Kasumi-1 (cell line): ENCODE measurements at places on chromosomes 4 and X.

GRCh38 chr4:154024097-154024694 lies 235.3 kb upstream of the SFRP2 start:
- peak; percentile 33 for DNase-seq

DNA sequence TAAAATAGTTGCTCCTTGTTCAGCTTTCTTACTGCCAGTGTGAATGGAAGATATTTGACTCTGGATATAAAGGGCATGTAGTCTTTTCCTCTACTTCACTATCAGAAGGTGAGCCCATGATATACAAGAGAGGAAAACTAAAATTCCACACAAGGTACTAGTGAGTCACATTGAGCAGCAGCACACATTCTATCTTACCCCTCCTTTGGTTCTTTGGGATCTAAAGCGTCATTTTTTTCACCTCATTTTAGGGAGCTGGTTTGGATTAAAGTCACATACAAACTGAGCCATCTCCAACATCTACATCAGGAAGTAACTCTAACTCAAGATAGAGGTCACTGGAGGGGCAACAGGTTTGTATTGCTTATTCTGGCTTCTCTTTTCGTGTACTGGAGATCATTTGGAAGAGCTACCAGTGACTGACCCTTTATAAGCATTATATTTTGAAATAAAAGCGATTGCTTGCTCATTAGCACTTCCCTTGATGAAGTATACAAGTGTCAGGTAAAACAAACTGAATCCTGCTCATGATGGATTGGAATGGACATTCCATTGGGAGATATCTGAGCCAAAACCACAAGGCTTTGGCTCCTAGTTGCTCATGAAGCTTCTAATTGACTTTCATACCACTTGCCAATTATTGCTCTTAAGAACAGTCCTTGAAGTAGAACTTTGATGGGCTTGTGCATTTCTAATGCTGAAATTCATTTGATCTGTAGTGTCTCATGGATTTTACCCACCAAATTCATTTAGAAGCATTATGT lies 124.1 kb downstream of the SPCS3 start:
- DNase-seq: no peak

DNA sequence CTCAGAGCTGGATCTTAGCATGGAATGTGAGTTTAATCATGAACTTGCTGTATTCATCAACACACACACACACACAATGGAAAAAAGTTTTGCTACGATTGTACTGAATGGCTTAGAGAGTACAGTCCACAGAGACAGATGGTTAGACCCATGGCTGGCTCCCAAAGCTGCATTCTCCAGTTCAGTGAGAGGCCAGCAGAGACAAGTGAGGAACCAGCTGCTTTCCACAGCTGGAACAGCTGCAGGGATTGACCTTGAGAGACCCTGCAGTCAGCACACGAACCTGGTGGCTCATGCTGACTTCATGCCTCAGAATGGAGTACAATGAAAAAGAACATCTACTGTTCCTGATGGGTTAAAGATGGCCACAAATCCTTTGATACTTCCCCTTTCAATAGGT lies 94.5 kb downstream of the DHX15 start:
- no peak for DNase-seq

DNA sequence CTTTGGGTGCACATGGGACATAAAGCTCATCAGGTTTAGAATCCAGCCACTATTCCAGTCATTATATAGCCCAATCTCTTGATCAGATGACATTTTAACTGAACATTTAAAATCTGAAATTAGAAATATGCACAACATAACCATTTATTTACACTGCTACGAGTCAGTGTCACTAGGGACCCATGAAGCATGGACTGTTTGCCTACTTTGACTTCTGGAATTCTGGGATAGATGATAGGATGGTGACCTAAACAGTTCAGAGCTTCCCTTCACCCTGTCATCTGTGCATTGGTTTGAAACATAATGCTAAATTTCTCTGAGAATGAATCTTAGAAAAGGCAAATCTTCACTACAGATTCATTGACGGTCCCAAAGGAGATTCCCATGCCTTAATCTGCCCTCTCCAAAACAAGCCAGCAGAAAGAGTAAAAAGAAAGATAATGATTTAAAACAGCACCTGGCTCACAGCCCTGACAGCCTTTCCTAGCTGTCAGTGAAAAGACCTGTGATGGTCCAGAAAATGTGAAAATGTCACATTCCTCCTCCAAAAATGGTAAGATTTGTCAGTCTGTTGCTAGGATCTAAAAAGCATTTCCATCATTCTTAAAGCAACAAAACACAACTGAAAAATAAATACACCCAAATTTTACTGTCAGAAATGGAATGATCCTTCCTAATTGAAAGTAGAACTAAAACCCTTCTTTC lies 18.9 kb upstream of the HERC3 start:
- DNase-seq: no peak

- no peak for DNase-seq
Measured at GRCh38 chr4:138236037-138236436, 6.1 kb downstream of the SLC7A11 start.

GRCh38 chr4:42768125-42768748 lies 111.3 kb upstream of the ATP8A1 start:
- DNase-seq: no peak

- no peak for DNase-seq
Measured at GRCh38 chrX:15507005-15507404, 6.4 kb downstream of the BMX start.

DNA sequence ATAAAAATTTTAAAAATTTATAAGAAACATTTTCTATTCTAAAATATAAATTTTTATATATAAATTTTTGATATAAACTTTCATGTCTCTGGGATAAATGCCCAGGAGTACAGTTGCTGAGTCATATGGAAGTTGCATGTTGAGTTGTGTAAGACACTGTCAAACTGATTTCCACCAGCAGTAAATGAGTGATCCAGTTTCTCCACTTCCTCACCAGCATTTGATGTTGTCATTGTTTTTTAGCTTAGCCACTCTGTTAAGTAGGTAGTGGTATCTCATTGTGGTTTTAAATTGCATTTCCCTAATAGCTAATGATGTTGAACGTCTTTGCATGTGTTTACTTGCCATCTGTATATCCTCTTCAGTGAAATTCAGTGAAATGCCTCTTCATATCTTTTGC lies 66.5 kb downstream of the MAMLD1 start:
- peak; percentile 25 for DNase-seq

DNA sequence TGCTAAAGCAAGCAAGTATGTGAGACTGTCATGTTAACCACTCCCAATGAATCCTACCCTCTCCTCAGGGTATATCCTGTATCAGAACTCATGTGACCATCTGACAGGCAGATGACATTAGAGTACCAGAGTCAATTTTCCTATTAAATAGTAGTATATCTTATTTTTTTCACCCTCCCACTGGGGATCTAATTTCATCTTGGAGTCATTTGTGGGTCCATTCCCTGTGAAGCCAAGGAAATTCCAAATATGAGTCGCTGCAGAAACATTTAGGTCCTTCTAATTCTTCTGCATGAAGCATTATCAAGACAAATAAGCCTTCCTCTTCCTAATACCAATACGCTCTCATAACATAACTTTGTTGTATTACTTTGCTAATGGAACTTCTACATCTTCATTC lies 52.2 kb upstream of the BLTP1 start:
- no peak for DNase-seq

- no peak for DNase-seq
Measured at GRCh38 chr4:138665851-138666250, 349.7 kb upstream of the NOCT start.

GRCh38 chr4:100545427-100545826 lies 27.6 kb upstream of the EMCN start:
- no peak for DNase-seq

DNA sequence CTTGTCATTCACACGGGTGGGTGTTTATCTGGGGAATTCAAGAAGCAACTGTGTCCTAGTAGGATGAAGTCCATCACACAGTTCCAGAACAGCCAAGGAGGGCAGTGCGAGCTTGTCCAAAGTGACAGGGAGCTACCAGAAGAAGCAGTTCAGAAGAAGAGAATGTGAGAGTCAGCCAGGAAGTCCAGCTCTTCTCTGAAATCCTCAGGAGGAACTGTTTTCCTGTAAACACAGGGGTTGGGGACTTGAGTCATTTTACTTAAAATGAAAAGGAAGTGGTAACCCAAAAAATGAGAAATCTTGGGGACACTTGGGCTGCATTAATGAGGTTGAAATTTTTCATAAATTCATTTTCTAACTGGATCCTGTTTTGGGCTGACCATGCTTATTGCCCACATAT lies 8.2 kb upstream of the TLR10 start:
- peak; percentile 22 for DNase-seq

DNA sequence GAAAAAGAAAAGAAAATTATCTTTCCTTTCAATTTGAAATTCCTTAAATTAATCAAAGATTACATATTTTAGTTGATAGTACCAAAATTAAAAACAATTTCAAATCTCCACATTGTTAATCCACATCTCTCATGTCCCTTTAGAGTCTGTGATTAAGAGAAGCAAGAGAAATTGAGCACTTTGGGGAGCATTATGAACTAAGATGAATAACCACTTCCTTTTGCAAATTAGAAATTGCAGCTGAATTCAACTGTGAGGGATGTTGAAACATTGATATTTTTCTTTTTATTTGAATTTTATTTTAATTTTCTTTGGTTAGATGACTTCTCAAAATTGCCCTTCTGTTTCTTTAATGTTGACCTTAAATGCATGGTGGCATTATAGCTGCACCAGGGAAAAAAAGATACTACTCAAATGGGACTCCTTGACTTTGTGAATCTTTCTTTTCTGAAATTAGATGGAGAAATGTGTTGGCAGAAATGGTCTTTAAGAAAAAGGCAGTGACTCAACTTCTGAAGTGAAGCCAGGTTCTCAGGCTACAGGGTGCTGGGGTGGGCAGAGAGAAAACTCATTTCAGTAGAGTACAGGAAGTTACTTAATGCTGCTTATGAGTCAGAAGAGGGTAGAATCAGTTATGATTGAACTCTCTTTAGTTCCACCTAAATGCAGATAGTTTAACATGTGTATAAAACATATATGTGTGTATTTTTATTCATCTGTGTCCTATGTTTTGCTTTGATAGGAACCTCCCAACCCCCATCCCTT lies 92.0 kb upstream of the TNIP3 start:
- DNase-seq: peak; percentile 94

DNA sequence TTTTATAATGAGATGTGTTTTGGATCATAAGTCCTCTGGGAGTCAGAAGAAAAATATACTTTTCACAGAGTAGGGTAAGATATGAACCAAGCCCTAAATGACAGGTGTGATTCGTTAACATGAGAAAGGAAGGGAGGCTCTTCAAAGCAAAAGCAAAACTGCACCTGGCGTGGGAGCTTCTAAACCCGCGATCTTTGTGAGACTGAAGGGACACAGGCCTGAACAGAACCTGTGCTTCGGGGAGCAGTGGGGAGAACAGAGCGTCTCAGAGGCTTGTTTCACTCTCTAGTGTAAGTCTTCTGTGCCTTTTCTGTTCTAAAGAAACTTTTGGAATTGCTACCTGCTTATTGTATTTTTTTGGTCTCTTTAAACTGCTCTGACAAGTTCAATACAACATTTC lies 30.2 kb upstream of the CYP4V2 start:
- DNase-seq: no peak

- peak; percentile 2 for DNase-seq
Measured at GRCh38 chr4:99180382-99181070, 36.4 kb upstream of the ADH4 start.

- no peak for DNase-seq
Measured at GRCh38 chr4:146073517-146073916, 102.0 kb upstream of the LSM6 start.

- no peak for DNase-seq
Measured at GRCh38 chr4:189069772-189070171, 870.9 kb upstream of the FRG1 start.

DNA sequence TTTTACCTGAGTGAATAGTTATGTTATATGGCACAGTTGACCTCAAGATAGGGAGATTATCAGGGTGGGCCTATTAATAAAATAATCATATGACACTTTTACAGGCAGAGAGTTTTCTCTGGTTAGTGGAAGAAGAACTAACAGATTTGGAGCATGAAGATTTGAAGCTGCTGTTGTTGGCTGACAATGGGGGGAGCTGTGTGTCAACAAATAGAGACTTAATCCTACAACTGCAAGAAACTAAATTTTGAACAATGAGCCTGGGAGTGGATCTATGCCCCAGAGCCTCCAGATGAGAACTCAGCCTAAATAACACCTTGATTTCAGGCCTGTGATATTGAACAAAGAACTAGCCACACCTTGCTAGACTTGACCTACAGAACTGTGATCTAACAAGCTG lies 7.2 kb upstream of the CCSER1 start:
- DNase-seq: peak; percentile 4

DNA sequence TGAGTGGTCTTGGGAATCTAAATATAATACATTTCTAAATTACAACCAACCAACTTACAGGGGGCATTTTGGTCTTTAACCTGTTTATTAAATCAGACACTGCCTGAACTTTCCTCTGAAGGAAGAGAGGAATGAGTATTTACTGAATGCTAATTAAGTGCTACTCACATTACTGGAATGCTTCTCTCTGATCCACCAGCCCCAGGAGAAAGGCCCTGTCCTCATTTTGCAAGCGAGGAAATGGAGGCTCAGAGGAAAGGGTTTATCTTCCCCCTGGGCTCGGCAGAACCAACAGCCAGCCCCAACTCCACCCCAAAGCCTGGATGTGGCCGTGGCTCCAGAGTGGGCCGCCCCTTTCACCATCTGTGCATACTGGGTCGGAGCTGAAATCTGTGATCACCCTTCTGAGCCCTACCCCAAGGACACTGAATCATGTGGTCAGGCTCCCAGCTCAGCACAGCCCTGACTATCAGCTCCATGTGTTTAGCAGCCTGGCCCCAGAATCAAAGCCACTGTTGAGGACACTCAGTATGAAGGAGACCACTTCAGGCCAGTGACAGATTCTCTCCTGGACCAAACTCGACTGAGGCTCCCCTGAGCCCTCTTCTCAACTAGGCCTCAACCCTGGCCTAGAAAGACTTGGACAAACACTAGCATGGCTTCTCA lies 56.7 kb upstream of the ENPP6 start:
- DNase-seq: no peak

GRCh38 chr4:75555294-75556164 lies at the start of gene ODAPH:
TSS of gene ODAPH (plus strand) at chr4:75556066. CDS start at chr4:75556083, 17 bp downstream.
- DNase-seq: no peak

- peak; percentile 3 for DNase-seq
Measured at GRCh38 chrX:92247076-92247475, 467.9 kb downstream of the PCDH11X start.

GRCh38 chr4:137677863-137678262 lies 145.6 kb upstream of the PCDH18 start:
- DNase-seq: no peak

GRCh38 chr4:130249002-130249401 lies 1153.0 kb downstream of the C4orf33 start:
- no peak for DNase-seq

DNA sequence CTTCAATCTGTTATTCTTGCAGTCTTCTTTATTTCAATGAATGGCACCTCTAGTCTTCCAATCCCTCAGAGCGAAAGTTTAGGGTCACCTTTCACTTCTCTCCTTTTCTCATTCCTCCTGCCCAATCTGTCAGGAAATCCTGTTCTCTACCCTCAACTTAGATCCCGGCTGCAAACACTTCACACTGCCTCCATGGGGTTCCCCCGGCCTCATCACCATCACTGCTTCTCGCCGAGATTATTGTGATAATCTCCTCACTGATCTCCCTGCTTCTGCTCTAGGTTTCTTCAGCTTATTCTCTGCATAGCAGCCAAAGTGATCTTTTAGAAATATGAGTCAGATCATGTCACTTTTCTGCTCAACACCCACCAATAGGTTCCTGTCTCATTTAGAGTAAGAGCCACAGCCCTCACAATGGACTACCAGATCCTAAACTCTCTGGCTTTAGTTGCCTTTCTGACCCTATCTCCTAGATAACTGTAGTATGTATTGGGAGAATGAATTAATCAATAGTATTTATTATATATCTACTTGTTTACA lies 43.6 kb upstream of the TBC1D9 start:
- no peak for DNase-seq
